ENCODE measurements at places on chromosomes 16 and 17.

DNA sequence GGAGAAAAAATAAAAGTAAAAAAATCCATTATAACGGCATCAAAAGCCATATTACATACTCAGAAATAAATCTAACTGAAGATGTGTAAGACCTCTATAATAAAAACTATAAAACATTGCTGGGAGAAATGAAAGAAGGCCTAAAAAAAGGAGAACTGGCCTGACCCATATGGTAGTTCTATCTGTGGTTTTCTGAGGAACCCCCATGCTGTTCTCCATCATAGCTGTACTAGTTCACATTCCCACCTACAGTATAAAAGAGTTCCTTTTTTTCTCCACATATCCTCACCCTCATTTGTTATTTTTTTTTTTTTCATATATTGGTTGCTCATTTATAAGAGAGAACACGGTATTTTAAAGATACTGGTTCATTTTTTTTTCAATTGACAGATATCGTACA is 191.8 kb downstream of the STX8 start:
- no peak for DNase-seq

DNA sequence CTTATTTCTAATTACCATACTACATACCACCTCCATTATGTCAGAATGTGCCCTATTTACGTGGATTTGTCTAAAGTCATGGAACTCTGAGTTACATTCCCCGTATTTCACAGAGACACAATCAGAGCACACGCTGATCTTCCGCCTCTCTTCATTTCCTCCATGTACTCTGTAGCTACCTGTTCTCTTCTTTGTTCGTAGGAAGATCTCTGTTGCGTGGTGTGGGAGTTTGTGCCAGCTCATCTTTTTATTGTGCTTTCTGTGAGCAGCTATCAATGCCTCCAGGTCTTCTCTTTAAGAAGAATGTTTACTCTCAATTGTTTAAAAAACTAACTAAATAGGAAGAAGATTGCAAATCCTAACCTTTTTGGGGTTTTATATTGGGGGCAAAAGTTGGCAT is 26.9 kb downstream of the NLRC5 start:
- no peak for DNase-seq

DNA sequence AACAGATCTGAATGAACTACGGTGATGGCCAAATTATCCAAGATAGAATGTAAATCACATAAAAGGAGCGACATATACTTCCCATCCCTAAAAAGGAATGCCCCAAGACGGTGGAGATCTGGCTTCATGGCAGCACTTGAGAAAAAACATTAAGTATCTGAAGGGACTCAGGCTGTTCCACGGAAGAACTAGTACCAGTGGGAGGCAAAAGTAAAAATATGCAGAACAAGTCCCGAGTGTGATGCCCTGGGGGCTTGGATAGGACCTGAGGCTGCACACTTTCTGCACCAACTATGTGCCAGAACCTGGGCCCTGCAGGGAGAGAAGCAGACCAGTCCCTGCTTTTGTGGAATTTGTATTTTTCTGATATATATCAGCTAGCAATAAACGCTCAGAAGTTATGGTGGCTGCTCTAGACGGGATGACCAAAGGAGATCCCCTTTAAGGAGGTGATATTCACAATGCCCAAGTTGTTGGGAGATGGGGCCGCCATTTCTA is 539 bp upstream of the CKLF start:
- DNase-seq, result no peak

GRCh38 chr16:89268585-89268984 is 51.1 kb downstream of the ZNF778 start:
- DNase-seq, result no peak

DNA sequence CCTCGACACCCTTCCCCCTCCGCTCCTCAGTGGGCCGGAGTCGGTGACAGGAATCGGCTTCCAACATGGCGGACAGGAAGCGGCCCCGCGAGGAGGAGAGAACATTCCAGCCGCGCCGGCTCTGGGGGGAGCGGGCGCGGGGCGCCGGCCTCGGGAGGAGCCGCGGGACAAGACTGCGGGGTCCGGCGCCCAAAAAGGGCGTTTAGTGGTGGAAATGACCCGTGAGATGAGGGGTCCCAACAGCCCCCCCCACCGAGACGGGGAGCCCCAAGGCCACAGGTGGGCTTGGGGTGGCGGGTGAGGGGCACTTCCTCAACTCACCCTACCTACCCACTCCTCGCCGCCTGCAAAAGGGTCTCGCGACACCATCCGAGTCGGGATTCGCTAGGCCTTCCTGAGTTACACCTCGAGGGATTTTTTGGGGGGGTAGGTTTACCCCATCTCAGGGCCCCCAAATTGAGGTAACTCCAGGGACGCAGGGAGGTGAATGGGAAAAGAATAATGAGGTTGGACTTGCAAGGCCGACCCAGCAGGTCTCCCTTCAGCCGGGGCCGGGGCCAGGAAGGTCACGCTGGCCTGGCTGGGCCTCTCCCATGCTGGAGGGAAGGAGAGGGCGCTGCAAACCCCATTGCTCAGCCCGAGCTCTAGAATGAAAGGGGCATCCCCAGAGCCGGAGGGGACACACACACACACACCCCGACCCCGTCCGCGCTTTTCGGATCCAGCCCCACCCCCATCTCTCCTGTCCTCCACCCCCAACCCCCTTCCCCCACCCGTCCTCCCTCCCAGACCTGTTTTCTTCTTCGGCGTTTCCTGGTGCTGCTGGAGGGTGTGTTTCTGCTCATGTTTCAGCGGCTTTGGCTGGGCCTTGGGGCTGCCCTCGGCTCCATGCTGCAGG is 707 bp downstream of the NUFIP2 start:
- DNase-seq, result peak; percentile 80

- no peak for DNase-seq
These were observed 6.2 kb downstream of the HOXB4 start for GRCh38 chr17:48571826-48572417.

GRCh38 chr17:19447085-19447583 is 36.1 kb downstream of the RNF112 start:
- no peak for DNase-seq

GRCh38 chr17:885971-886571 is 93.5 kb downstream of the NXN start:
- DNase-seq, result peak; percentile 91

DNA sequence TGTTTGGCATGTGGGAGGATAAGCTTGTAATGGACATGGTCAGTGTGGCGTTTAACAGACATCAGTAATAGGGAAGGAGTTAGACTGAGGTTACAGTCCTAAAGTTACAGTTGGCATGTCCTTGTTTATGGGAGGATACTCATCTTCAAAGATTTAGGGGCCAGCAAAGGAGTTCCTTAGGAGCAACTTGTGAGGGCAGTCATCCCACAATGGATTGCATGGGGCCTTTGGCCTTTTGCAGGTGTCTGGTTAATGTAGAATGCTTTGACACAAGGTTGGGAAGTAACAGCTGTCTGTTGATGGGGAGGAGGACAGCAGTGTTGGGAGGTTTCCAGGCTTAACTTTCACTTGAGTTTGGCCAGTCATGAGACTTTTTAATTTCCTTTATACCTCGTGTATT is 2.2 kb downstream of the NUBP1 start:
- DNase-seq, result no peak

DNA sequence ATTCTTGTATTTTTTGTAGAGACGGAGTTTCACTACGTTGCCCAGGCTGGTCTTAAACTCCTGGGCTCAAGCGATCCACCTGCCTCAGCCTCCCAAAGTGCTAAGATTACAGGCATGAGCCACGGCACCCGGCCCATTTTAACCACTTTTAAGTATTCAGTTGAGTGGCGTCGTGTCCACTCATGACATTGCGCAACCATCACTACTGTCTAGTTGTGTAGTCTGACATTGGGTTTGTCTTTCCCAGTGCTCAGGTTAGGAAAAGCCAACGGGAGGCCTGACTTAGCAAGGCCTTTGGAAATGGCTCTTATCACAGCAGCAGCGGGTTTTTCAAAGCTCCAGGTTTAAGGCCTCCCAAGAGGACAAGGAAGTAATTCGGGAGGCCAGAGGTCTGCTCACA is 58.7 kb downstream of the LITAF start:
- no peak for DNase-seq

DNA sequence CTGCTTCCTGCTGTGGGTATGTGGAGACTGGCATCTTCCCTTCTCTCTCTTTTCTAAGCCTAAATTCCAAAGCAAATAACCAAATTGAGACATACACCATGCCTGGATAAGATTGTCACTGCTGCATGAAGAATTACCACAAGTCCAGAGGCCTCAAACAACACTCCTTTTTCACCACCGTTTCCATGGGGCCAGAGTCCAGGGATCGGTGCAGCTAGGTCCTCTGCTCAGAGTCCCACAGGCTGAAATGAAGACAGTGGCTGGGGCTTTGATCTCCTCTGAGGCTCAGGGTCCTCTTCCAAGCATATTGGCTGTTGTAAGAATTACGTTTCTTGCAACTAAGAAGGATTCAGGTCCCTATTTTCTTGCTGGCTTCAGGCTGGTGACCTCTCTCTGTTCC is 130.4 kb downstream of the SLC39A11 start:
- DNase-seq, result no peak

- no peak for DNase-seq
These were observed 4.0 kb upstream of the CAMKK1 start for GRCh38 chr17:3896968-3897235.

GRCh38 chr16:50381679-50382440 is 13.1 kb upstream of the BRD7 start:
- no peak for DNase-seq

DNA sequence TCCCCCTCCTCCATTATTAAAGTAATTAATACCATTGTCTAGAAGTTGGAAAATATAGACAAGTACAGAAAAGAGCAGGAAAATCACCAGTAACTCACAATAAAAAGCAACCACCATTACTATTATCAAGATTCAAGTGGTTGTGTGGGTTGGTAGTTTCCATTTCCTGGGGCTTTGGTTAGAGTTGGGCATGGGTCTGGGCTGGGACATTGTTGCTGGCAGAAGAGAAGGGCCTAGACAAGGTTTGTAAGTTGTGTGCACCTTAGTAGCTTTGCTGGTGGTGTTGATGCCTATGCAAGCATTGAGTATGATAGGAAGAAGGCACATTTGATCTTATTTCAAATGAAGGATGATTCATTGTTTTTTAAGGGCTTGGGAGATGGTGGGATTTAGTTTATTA is 25.4 kb upstream of the NFATC3 start:
- no peak for DNase-seq

DNA sequence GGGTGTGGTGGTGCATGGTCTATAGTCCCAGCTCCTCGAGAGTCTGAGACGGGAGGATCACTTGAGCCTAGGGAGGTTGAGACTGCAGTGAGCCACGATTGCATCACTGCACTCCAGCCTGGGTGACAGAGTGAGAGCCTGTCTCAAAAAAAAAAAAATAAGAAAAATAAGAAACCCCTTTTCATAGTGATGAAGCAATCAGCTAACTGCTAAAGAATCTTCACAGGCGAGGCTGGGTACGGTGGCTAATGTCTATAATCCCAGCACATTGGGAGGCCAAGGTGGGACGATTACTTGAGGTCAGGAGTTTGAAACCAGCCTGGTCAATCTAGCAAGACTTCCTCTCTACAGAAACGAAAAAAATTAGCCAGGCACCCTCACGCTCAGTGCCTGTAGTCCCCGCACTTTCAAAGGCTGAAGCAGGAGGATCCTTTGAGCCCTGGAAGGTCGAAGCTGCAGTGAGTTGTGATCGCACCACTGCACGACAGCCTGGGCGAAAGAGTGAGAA is 760 bp downstream of the SLFN12L start:
- no peak for DNase-seq

DNA sequence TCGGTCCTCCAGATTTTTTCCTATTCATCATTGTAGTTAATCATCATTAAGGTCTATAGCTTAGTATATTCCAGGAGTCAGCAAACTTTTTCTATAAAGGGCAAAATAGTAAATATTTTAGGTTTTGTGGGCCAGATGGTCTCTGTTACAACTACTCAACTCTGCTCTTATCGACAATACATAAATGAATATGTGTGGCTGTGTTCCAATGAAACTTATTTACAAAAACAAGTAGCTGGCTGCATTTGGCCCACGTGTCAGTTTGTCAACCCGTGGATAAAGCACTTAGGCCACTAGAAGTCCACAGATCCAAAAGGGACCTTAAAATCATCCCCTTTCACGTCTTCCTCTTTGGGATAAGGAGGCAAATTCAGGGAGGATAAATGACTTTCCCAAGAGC is 5.4 kb upstream of the HNF1B start:
- no peak for DNase-seq

DNA sequence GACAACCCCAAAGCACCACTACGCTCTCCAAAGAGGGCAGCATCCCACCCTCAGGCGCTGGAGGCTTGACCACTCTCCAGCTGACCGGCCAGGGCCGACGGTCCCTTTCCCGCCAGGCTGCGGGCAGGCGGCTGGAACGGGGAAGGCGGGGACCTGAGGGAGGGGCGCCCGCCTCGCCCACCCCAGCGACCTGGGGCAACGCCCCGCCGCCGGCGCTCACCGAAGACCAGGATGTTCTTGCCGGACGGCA is 431 bp downstream of the DYNC1LI2 start:
- no peak for DNase-seq

DNA sequence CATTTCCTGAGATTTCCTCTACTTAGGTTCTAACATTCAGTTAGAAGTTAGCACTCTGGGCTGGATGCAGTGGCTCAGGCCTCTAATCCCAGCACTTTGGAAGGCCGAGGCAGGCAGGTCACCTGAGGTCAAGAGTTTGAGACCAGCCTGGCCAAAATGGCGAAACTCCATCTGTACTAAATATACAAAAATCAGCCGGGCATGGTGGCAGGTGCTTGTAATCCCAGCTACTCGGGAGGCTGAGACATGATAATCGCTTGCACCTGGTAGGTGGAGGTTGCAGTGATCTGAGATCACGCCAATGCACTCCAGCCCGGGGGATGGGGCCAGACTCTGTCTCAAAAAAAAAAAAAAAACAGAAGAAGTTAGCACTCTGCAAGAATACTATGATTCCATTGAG is 1430.9 kb downstream of the CDH11 start:
- DNase-seq, result no peak

DNA sequence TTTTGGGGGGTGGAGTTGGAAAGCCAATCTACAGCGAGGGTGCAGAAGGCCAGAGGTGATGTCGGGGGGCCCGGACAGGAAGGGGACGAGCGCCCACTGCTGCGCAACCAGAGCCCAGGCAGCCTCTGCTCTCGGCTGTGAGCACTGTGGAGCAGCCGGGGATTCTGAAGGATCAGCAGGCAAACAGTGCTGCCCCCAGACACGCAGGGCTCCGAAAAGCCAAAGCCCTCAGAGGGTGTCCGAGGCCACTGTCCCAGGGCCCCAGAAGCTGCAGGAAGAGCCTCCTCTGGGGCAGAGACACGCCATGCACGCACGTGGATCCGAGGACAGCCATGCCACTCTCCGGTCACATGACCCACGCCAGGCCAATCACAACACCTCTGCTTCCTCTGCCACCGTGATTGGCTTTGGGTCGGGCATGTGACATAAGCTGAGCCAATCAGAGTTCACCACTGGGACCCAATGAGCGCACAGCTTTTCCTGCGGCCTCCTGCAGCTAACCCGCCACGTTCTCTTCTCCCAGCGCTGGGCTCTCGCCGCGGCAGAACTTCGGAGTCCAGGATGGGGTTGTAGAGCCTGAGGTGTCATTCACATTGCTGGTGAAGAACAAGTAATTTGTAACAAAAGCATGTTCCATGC is 40.7 kb downstream of the ACTG1 start:
- DNase-seq, result peak; percentile 60

GRCh38 chr16:70746708-70747424 is 54.1 kb downstream of the VAC14 start:
- peak; percentile 84 for DNase-seq

- DNase-seq, result no peak
These were observed 1145.5 kb downstream of the CDH11 start for GRCh38 chr16:63976345-63976744.

All from psoas muscle (tissue), 8 donors.